ENCODE measurements at places on chromosomes 4 and X. TPM values are rescaled to one million over a fixed set of nuclear protein-coding genes. Genes with fewer than 3 reads are reported as not detected.

GRCh38 chr4:182246401-182247205, 3.4 kb downstream of the TENM3 start:
- H3K27ac ChIP-seq: no peak overlapping the region
- H3K36me3 ChIP-seq: no peaks in the 10 kb centered on the region
- no peaks in the 10 kb centered on the region for H3K27me3 ChIP-seq
- DNase-seq: no peak
- no peaks in the 10 kb centered on the region for H3K4me1 ChIP-seq

DNA sequence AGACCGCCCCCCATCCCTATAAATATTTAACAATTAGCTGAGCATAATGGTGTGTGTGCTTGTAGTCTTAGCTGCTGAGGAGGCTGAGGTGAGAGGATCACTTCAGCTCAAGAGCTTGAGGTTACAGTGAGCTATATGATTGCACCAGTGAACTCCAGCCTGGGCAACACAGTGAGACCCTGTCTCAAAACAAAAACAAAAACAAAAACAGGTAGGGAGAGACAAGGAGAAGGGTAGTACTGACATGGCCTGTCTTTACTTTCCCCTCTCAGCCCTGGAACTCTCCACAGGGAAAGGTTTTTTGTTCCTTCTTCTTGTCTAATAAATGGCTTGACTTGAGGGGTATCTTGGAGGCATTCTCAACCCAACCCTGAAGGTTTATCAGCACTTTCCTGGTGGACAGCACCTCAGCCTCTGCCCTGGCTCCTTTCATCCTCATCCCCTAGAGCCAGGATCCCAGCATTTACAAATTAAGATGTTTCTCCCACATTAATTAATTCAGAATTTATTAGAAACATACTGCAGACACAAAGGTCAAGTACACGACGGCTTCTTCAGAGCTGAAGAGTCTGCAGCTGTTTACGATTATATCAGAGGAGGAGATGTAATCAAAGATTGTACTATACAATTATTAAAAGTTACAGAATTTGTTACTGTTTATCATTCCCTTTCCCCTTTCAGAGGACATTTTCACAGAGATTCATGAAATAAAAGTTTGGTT, 131.8 kb downstream of the AFF1 start:
- H3K4me1 ChIP-seq: peaks cover 22% of the 10 kb centered on the region
- no peak for DNase-seq
- no peaks in the 10 kb centered on the region for H3K27me3 ChIP-seq
- H3K36me3 ChIP-seq: peaks cover 5% of the 10 kb centered on the region

RS1 gene
- total RNA-seq: not detected

SSX2B gene
- not detected for total RNA-seq

DNA sequence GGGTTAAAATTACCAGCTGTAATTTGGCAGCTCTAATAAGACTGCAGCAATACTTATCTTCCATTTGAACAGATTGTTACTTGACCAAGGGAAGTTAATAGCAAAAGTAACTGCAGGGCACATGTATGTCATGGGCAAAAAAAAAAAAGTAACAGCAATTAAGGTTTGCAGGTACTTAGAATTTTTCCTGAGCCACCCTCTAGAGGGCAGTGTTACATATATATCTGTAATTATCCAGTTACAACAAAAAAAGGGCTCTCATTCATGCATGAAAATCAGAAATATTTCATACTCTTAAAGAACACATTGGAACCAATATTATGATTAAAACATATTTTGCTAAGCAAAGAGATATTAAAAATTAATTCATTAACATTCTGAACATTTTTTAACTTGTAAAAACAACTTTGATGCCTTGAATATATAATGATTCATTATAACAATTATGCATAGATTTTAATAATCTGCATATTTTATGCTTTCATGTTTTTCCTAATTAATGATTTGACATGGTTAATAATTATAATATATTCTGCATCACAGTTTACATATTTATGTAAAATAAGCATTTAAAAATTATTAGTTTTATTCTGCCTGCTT, 25.1 kb downstream of the XIAP start:
- DNase-seq: no peak
- H3K4me1 ChIP-seq: peaks cover 8% of the 10 kb centered on the region
- H3K36me3 ChIP-seq: peaks cover 7% of the 10 kb centered on the region
- no peaks in the 10 kb centered on the region for H3K27me3 ChIP-seq
- no peak overlapping the region for H3K27ac ChIP-seq
- H3K4me3 ChIP-seq: no peak overlapping the region

- no peaks in the 10 kb centered on the region for H3K36me3 ChIP-seq
- no peak for DNase-seq
- no peak overlapping the region for H3K27ac ChIP-seq
- no peaks in the 10 kb centered on the region for H3K27me3 ChIP-seq
- H3K4me1 ChIP-seq: no peaks in the 10 kb centered on the region
Measured at GRCh38 chr4:94302191-94302590, 40.4 kb downstream of the HPGDS start.

- no peaks in the 10 kb centered on the region for H3K4me1 ChIP-seq
- no peaks in the 10 kb centered on the region for H3K36me3 ChIP-seq
- DNase-seq: no peak
Measured at GRCh38 chrX:111365770-111366325, 46.1 kb downstream of the DCX start.

GRCh38 chr4:169384779-169385178, 114.0 kb upstream of the SH3RF1 start:
- no peaks in the 10 kb centered on the region for H3K27me3 ChIP-seq
- no peaks in the 10 kb centered on the region for H3K36me3 ChIP-seq
- no peak overlapping the region for H3K27ac ChIP-seq

SLC7A11 gene
- total RNA-seq: 3.2 TPM

DNA sequence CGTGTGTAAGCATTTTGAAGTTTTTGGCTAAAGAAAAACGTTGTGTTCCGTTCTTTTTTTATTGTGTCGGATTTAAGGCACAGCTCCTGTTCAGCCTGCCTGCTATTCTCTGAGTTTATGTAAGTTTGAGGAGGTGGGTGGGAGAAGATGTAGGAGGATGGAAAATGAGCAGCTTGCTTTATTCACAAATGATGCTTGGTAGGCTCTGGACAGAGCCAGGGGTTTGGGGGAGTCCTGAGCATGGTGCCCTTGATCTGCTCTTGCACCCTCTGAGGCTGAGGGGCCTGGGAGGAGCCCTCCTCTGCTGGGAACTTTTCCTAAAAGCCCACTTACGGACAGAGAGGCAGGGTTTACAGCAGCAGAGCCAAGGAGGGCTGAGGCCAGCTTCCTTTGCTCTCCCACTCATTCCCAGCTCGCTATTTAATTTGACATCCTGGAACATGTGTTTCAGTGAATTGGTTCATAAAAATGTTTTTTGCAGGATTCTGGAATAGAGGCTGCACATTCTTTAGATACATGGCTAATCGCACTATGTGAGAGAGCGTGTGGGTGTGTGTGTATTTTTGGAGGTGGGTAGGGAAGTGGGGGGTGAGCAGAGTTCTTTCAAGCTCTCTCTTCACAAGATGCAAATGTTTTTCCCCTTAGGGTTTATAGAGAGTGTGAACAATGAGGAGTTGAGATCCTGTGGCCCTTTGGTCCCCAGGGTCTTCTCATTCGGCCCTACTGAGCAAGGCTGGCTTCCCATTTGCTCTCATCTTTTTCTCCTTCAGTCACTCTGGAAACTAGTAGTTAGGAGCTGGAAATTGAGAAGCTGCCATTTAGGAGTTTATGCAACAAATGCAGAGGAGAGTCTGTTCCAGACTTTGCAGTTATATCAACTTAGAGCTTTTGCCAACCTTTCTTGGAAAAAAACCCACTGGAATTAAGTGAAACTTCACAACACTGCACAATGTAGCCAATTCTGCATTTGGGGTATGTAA, 32.1 kb downstream of the TMEM131L start:
- H3K4me3 ChIP-seq: peak overlapping the region; percentile 67
- peak overlapping the region; percentile 98 for H3K27ac ChIP-seq
- H3K36me3 ChIP-seq: peaks cover 7% of the 10 kb centered on the region

C1QTNF7 gene
- total RNA-seq: not detected

DNA sequence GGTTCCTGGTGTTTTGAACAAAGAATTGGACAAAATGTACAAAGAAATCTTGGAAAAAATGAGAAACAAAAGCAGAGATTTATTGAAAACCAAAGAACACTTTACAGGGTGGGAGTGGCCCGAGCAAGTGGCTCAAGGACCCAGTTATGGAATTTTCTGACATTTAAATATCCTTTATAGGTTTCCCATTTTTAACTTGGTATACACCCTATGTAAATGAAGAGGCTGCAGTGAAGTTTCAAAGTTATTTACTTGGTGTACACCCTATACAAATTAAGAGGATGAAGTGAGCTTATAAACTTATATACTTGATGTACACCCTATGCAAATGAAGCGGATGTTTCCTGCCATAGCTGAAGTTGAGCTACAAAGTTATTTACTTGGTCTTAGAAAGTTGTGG, 4.7 kb downstream of the NLRP2B start:
- no peaks in the 10 kb centered on the region for H3K36me3 ChIP-seq
- no peak for DNase-seq
- no peak overlapping the region for H3K27ac ChIP-seq
- H3K4me3 ChIP-seq: no peak overlapping the region

PLK4 gene
- 43.5 TPM for total RNA-seq

NELFA gene
- 41.5 TPM for total RNA-seq

FAM50A gene
- 61.1 TPM for total RNA-seq

- H3K36me3 ChIP-seq: peaks cover 2% of the 10 kb centered on the region
- no peak for DNase-seq
- no peak overlapping the region for H3K4me3 ChIP-seq
- H3K4me1 ChIP-seq: peaks cover 13% of the 10 kb centered on the region
- H3K27ac ChIP-seq: no peak overlapping the region
Measured at GRCh38 chrX:10051866-10052480, 84.8 kb downstream of the CLDN34 start.

- H3K27ac ChIP-seq: no peak overlapping the region
- H3K27me3 ChIP-seq: peaks cover 11% of the 10 kb centered on the region
- H3K4me3 ChIP-seq: no peak overlapping the region
- H3K36me3 ChIP-seq: no peaks in the 10 kb centered on the region
- H3K4me1 ChIP-seq: no peaks in the 10 kb centered on the region
Measured at GRCh38 chr4:165433529-165433928, 54.7 kb downstream of the CPE start.

SPANXA1 gene
- not detected for total RNA-seq

MAGEA1 gene
- total RNA-seq: not detected

All from activated CD4-positive, alpha-beta memory T cell treated with anti-CD3 and anti-CD28 coated beads for 36 hours (primary cell).